ENCODE measurements at places on chromosomes 2 and 18.

DNA sequence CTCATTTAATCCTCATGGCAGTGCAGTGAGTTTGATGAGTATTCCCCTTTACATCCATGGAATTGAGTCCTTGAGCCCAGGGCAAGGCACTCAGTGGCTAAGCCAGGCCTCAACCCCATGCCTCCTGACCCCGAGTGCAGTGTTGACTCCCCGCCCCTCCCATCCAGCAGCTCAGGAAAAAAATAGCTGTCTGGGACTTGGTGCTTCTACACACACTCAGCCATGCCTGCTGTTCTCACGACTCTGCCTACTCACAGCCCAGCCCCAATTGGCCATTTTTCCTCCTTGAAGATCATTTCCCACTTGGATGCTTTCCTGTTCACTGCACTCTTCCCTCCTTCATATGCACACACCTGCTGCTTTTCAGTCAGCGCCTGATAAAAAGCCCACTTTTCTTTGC lies 8.8 kb downstream of the FOSL2 start:
- no peak for DNase-seq

GRCh38 chr2:150812664-150813367 lies 325.3 kb upstream of the RND3 start:
- DNase-seq = no peak

GRCh38 chr2:3141696-3142095 lies 235.9 kb downstream of the EIPR1 start:
- no peak for DNase-seq

- peak; percentile 60 for DNase-seq
These were observed 86.5 kb downstream of the UXS1 start for GRCh38 chr2:106107509-106108131.

DNA sequence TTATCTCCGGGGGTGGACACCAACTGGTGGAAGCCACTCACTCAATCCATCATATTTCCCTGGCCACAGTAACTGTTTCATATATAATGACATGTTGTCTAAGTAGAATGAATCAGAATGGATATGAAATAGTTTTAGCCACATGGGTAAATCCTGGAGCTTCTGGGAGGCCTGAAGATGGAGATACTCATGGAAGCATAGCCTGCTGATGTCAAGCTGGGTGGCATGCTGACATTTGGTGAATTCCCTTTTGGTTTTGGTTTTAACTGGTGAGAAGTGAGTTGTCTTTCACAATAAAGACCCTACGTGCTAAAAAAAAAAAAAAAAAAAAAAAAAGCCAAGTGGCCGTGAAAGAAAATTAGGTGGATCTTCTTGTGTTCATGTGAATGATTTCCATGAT lies 105.3 kb upstream of the ITGA6 start:
- no peak for DNase-seq

DNA sequence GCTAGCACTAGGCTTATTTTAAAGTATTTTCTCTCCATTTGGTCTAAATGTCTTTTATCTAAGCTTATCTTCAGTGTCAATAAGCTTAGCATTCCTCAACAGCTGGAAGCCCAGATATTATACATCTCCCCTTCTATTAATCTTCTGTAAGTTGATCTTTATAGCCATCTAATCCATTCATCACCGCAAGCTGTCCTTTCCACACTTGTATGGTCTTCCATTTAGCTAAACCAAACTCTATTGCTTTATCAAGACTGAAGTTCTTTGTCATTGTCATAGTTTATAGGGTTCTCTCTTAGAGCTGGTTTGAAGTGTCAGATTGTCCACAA lies 101.3 kb upstream of the GPR45 start:
- DNase-seq = no peak

DNA sequence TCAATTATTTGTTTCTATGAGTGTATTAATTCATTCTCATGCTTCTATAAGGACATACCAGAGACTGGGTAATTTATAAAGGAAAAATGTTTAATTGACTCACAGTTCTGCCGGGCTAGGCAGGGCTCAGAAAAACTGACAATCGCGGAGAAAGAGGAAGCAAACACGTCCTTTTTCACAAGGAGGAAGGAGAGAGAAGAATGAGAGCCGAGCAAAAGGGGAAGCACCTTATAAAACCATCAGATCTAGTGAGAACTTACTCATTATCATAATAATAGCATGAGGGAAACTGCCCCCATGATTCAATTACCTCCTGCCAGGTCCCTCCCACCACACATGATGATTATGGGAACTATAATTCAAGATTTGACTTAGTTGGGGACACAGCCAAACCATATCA lies 294.0 kb downstream of the DSC3 start:
- no peak for DNase-seq

DNA sequence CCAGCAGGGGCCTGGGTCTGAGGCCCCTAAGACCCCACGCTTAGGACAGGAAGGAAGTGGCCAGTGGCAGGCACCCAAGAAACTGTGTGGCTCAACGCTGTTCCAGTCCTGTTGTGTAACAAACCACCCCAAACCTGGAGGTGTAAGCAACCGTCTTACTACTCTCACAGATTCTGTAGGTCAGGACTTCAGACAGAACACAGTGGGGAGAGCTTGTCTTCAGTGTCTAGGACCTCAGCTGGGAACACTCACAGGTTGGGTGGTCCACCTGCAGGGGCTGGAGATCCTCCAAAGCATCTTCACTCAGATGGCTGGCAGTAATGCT lies 123.0 kb downstream of the KLHL29 start:
- no peak for DNase-seq

DNA sequence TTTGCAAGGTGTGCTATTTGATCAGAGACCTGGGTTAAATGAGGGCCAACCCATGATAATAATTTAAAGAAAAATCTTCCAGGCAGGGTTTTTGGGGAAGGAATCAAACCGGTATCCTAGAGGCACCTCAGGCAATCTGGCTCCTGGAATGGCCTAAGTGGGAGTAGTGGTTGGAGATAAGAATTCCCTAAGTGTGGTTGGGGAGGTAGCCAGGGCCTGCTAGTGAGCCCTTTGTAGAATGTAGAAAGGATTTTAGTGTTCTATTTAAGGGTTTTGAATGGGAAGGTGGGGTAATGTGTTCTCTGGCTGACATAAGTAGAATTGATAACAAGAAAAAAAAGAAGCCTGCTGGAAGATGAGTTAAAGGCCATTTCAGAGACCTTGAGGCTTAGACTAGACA lies 422.2 kb downstream of the XIRP2 start:
- DNase-seq = no peak

Measured in H54 (cell line).